NCI-H524 treated with DMSO at 0.1 percent for 48 hours (cell line): ENCODE measurements at places on chromosomes 1 and 21.

- DNase-seq: no peak
These were observed 239.3 kb downstream of the KCNK2 start for GRCh38 chr1:215321802-215322201.

- no peak for DNase-seq
These were observed 11.8 kb upstream of the RHBDL2 start for GRCh38 chr1:38953433-38953860.

- DNase-seq: no peak
These were observed 38.0 kb upstream of the PPP2R5A start for GRCh38 chr1:212247179-212247721.

- DNase-seq: no peak
These were observed 125.9 kb downstream of the PTPRC start for GRCh38 chr1:198764748-198765147.

DNA sequence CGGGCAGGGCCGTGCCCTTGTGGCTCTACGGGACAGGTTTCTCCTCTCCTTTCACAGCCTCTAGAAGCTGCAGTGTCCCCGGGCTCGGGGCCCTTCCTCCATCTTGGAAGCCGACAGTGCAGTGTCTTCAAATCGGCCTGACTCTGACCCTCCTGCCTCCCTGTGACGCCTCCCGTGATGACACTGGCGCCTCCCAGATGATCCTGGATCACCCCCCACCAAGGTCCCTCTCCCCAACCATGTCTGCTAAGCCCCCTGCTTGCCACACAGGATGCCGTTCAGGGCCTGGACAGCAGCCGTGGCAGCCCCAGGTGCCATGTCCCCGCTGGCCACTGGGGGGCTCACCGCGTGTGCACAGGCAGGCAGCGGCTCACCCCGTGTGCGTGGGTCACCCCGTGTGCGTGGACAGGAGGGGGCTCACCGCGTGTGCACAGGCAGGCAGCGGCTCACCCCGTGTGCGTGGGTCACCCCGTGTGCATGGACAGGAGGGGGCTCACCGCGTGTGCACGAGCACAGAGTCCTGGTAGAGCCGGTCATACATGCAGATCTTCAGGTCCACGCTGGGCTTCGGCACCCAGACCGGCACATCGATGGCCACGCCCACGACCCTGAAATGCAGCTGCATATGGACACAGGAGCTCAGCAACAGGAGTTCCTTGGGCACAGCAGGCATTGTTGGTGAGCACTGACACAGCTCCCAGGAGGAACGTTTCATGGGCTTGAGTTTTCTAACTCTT lies 24.9 kb upstream of the TMEM52 start:
- DNase-seq: no peak

GRCh38 chr1:116854716-116855115 lies 55.0 kb upstream of the PTGFRN start:
- DNase-seq: no peak

DNA sequence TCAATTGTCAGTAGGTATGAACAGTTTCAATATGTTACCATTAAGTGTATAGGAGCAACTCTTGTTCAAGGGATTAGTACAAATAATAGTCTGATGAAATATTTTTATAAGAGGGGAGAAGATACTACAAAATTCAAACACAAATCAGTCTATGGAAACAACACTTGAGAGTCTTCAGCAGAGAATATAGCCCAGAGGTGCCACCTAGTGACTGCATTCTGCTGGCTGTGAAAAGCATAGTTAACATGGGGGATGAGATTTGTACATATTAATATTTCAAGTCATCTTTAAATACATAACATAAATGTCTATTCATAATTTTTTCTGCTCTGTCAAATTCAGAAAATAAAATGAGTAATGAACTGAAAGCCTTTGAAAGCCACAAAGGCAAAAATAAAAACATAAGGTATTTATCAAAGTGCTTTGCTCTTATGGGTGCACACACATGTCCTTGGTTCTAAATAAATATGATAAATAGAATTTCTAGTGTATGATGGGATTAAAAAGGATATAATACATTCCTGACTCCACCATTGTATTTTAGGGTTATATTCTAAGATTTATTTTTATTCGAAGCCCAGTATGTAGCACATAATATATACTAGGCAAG lies 440.9 kb upstream of the ZRANB2 start:
- no peak for DNase-seq

GRCh38 chr1:181257117-181257516 lies 168.6 kb downstream of the IER5 start:
- no peak for DNase-seq

DNA sequence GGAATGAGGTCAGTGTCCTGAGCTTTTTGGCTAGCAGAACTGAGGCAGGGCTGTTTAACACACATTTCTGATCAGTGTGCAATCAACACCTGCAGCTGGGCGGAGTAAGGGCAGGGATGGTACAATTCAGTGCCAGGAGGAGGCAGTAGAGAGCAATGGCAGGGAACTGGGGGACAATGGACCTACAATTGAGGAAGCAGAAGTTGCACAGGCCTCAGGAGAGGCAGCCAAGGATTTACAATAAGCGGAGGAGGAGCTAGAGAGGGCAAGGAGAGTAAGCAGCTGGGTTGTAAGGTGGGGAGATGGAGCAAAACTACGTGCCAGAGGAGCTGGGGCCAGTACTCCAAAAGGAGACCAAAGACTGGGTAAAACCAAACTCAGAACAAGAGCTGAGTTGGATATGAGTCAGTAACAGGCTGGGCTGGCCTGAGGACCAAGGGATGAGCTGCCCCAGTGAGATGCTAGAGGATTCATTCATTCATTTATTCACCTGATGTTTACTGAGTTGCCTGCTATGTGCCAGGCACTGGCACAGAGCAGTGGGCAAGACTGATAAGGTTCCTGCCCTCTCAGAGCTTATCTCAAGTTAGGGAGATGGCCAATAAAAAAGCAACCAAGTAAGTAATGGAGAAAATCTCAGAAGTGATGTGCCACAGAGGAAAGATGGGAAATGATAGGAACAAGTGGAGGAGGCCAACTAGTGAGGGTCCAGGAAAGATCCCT lies 10.4 kb upstream of the GALE start:
- DNase-seq: no peak

GRCh38 chr21:38982096-38982495 lies 176.4 kb downstream of the ETS2 start:
- no peak for DNase-seq
